ENCODE measurements at places on chromosomes 6 and 20.

DNA sequence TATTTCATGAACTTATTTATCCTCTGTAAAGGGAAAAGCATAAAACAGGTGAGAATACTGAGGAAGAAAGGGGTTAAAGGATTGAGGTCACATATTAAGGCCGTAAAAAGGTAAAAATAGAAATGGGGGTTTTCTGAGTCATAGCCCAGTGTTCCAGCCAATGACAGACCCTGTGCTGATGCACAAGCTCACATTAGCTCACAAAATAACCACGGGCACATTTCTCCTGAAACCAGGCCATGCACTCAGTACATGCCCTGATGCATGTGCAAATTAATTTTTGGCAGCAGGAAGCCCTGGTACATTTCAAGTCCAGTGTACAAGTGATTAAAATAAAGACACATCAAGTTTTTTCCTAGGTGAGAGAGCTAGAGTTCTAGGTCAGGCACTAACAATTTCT is 194.4 kb downstream of the TMEM200A start:
- DNase-seq: no peak

GRCh38 chr6:118935978-118936703 is 1.2 kb upstream of the MCM9 start:
- DNase-seq: no peak

DNA sequence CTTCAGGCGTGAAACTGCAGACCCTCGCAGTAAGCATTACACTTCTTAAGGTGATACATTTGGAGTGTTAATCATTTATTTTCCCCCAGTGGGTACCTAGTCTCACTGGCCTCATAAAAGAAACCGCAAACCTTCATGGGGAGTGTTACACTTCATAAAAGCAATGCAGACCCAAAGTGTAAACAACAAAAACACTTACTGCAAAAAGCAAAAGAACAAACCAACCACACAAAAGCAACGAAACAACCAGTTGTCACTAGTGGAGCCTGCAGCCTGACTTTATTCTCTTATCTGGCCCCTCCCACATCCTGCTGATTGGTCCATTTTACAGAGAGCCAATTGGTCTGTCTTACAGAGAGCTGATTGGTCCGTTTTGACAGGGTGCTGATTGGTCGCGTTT is 23.8 kb downstream of the LY86 start:
- DNase-seq: no peak

GRCh38 chr6:139962654-139963347 is 588.4 kb upstream of the CITED2 start:
- no peak for DNase-seq

DNA sequence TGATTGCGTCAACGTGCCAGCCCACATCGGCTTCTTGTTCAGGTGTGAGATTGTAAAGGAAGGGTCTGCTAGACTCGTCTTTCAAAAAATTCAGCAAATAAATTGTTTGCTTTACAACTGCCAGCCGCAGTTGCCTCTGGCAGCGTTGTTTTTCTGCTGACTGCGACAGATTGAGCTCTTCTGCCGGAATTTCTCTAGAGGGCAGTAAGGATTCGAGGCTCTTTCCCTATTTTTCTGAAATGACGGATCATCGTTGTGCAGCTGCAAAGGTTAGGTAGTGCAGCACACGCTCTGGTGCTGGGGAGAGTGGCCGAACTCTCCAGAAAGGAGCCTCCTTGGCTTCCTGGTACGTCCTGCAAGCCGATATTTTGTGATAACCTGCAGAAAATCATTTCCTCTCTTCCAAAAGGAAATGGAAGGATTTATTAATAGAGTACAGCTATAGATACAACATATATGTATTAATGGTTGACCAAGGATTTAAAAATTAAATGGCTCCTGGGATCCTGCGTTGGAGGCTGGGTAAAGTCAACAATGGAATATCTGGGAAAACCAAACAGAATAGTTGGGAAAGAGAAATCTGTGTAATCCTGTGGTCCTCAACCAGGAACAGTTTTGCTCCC is 121.9 kb upstream of the ZFP64 start:
- DNase-seq: no peak

Measured in CD4-positive, alpha-beta T cell treated with Interleukin-1 beta for 1 hour (primary cell).